ENCODE measurements at places on chromosomes 5 and 9.

GRCh38 chr5:175659546-175660253 is 1.8 kb downstream of the HRH2 start:
- no peak for DNase-seq

DNA sequence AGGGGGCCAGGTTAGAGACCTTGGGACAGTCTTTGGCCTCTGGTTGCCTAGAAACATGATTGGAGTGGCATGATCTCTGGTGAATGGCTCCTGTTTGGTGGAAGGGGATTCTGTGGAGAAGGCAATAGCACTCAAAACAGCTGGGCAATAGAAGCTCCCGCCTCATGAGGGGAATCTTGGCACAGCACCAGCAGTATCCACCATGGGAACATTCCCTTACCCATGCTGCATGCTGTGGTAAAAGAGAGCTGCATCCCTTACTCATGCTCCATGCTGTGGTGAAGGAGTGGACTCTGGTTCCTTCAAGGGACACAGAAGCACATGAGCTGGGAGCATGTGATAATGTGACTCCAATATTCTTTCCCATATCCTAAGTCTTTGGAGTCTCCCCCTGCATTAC is 160.6 kb downstream of the PJA2 start:
- no peak for DNase-seq

DNA sequence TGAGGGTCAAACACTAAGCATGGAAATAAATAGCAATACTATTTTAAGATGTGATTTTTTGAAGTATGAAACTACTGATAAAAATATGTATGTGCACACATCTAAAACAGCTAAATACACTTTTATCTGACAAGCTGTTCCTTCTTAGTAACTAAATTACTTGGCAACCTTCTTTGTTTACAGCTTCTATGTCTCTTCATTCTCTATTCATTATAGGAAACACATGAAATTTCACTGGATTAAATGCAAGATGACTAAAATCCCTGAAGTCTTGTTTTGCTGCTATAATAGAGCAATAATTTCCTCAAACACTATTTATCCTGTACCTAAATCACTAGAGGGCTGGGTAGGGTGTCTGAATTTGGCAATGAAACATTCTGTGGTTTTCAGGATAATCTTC is 11.7 kb downstream of the RICTOR start:
- no peak for DNase-seq

DNA sequence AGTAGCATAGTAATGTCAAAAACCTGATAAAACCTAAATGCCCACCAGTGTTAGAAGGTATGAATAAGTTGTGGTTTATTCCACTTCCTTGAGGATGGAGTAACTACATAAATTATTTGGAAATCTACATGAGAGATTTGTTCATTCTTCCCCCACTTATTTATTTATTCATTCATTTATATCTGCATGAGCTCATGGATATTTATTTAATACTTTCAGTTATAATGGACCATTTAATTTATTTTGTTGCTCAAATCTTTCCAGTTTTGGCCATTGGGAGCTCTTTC is 223.8 kb upstream of the S1PR3 start:
- DNase-seq: no peak

Measured in GM20000 (cell line).